ENCODE measurements at places on chromosomes 1 and 21.

DNA sequence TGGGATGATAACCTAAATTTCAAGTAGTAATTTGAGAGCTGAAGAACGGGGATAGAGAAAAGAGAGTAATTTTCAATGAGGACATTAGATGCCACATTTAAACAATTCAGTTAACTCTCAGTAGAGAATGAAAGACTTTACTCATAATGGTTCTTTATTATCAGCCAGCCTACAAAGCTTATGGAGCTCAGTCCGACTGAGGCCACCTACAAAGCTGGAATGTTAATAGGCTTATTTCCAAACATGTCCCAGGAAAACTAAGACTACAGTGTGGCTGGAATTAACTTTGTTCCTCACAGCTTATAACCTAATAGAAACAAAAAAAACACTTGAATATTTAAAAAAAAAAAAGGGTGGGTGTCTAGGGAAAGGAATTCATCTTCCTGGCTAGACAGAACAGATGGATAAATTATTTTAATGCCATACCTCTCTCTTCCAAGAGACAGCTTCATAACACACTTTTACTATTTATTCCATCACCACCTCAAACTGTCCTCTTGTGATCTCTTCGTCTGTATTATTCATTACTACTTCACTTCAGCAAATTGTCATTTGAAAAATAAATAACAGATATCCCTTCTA lies 9.8 kb downstream of the SLC19A2 start:
- no peak for DNase-seq

GRCh38 chr21:37711836-37712568 lies 204.3 kb downstream of the KCNJ6 start:
- DNase-seq = no peak

DNA sequence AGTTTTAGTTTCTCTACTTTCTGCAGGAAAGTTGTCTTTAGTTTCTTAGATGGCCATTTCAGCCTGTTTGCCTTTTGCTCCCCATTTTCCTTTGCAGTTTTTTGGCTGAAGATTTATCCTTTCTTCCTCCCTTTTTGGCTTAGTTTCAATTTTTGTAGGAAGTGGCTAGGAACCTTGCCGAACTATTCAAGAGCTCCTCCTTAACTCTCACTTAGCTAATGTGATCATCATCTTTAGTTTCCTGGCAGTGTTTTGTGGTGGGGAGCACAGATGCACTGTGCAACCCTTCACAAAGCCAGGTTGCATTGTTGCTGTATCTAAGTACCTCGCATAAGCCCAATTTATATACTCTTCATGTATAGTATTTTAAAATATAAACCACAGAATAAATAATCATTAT lies 28.8 kb upstream of the CCDC181 start:
- no peak for DNase-seq

- no peak for DNase-seq
Observed at GRCh38 chr1:235657747-235658526, 8.4 kb upstream of the GNG4 start.

DNA sequence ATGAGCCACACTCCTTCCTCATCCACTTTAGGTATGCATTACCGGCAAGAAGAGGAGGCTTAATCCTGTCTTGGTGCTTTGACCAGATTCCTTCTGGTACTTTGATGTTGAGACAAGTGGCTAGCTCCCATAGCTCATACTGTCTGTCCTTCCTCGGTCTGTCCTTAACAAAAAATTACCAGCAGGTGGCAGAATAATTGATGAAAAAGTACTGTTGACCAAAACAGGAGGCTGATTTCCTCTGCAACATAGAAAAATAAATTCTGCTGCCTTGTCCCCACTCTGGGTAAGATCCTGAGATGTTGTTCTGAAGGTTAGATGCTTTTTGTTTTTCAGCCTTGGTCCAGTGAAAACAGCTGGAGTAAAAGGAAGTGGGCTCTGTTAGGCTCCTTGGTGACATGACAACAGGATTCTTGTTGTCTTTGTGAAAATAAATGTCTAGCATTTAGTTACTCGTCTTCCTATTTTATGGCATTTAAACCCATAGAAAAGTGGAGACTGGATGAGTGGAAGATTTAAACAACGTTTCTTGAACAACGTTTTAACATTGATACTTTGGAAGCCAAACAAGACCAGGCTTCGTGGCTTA lies 11.2 kb upstream of the HJV start:
- DNase-seq = no peak

GRCh38 chr1:10440305-10440704 lies 9.5 kb upstream of the CORT start:
- DNase-seq = no peak

DNA sequence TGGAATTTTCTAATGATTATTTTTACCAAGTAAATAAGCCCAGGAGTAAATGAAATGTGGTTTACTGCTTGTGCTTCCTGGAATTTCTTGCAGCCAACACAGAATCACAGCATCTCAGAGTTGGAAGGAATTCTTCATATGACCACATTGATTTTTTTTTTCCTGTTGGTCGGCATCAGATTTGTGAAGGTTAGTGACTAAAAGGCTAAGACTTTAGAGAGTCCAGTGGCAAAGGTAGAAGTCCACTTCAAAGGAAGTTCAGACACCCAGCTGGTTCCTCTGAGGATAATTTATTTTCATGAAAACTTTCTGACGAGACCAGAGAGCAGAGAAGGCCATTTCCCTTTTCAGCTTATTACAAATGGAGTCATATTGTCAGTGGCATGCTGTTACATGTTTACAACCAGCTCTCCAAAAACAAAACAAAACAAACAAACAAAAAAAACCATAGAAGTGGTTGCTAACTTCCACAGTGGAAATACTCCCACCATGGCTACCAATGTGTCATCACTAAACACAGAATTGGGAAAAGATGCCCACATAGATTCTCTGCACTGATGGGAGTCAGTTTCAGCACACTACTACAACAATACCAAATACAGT lies 77.2 kb upstream of the CDC42BPA start:
- no peak for DNase-seq

DNA sequence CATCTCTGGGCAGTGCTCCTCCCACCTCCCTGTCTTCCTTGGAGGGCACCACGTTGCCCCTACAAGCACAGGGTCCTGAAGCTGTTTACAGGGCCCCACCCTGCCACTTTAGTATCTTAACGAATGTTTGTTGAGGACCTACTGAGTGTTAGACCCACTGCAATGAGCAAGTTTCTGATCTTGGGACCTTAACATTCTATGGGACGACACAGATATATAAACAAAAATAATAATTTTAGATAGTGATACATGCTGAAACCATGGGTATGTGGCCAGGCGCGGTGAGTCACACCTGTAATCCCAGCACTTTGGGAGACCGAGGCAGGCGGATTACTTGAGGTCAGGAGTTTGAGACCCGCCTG lies 10.1 kb downstream of the ENTREP3 start:
- DNase-seq = no peak

DNA sequence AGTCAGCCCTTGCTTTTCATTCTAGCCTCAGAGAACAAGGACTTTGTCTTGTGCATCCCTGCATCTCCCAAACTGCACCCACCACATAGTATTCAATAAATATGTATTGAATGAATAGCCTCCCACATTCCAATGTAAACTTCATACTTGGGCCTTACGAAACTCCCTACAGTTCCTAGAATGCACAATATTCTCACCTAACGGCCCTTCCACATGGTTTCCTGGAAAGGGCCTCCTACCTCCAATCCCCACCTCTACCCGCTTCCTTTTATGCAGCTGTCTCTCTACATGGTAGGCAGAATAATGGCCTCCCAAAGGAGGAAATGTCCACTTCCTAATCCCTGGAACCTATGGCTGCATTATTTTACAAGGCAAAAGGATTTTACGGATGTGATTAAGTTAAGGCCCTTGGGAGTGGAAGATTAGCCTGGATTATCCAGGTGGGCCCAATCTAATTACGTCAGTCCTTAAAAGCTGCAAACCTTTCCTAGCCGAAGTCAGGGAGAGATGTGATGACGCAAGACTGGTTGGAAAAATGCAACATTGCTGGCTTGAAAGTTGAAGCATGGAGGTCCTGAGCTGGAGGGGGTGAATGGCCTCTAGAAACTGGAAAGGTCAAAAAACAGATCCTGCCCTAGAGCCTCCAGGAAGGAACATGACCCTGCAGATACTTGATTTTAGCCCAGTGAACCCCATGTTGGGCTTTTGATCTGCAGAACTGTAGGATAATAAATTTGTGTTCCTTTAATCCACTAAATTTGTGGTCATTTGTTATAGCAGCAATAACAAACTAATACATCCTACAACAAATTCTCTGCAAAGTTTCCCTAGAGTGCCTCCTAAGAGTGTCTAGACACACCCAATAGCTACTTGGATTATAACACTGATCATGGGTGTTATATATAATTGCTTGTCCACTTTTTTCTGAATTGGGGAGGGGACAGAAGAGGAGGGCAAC lies 5.2 kb upstream of the PIK3C2B start:
- DNase-seq = no peak

- no peak for DNase-seq
Observed at GRCh38 chr1:151620286-151620685, 8.4 kb downstream of the SNX27 start.

DNA sequence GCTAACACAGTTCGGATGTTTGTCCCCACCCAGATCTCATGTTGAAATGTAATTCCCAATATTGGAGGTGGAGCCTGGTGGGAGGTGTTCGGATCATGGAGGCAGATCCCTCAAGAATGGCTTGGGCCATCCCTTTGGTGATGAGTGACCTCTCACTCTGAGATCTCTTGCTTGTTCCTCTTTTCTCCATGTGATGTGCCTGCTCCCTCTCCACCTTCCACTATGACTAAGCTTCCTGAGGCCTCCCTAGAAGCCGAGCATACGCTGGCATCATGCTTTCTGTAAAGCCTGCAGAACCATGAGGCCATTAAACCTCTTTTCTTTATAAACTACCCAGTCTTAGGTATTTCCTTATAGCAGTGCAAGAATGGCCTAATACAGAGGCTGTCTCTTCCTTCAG lies 8.1 kb upstream of the PLA2G5 start:
- DNase-seq = no peak

DNA sequence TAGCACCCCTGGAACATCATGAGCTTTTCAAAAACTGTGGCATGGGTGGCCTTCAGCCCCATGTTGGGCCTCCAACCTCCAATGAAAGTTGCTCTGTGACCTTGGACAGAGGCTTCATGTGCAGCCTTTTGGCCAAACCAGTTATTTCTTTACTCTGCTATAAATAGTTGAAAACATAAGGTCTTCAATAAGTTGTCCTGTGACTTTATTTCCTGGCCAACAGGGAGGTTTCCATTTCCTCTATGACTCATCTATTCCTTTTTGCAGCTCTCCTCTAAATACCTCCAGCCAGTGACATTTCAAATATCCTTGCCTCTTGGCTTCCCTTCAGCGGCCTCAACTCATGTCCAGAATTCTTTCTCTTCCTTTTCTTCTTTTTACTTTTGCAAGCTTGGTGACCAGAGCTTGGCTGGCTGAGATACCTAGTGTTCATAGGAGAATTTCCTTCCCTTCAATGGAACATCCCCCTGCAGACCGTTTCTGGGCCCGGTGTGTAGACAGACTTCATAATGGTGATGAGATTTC lies 22.7 kb upstream of the TRIM67 start:
- no peak for DNase-seq

- DNase-seq = no peak
Observed at GRCh38 chr1:230691615-230692014, 22.3 kb downstream of the AGT start.

DNA sequence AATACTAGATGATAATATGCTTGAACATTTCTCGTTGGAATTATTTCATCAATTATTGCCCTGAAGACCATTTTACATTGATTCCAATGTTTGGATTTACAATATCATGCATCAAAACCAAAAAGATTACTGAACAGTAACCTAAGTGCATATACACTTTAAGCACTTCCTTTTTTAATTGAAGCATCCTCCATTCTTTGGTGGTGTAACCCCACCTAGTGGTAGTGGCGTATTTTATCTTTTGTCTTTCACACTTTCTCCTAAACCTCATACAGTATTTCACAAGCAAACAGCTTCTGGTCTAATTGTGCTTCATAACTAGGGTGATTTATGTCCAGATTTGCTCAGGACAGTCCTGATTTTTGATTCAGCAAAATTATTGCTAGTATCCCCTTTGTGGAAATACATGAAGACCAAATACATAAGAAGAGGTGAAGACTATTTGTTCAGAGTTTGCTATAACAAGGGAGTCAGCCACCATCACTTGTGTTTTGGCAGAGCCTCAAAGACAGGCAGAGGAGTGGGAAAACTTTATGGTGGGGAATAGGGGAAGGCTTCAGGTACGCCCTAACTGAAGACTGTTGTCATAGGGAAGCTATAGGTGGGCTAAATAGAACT lies 3.4 kb upstream of the NVL start:
- no peak for DNase-seq

- no peak for DNase-seq
Observed at GRCh38 chr1:187051618-187052232, 223.0 kb downstream of the PLA2G4A start.

DNA sequence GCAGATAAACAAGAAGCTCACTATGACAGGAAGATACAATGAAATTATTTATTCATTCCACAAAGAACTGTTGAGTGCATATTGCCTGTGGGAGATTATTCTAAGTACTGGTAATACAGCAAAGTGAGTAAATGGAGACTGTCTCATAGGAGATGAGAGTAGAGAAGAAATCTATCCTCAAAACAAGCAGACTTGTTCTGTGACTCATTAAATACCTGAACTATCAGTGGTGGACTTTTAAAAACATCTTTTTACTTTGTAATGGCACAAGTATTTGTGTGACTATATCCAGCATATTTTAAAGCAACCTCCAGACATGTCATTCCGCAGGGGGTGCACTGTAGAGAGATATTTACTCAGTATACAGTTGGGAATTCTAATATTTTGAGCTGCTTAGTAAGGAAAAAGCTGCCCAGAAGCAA lies 259.2 kb downstream of the FMN2 start:
- DNase-seq = no peak

DNA sequence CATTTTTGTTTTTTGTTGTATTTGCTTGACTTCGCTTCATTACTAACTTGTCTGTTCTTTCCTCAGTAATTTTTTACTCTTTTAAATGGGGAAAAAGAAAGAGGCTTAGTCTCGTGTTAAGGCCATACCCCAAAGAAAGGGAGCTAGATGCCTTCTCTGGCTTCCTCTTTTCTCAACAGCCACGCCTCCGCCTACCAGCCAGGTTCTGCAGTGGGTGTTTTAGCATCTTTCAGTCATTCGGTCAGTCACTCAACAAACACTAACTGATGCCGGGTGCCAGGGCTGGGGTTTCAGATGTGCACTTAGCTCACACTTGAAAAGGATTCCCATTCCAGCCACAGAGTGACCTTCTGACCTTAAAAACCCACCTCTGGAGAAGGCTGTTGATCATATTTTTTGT lies 46.3 kb upstream of the VAV3 start:
- DNase-seq = no peak

GRCh38 chr21:45470087-45470515 lies 65.1 kb downstream of the COL18A1 start:
- DNase-seq = no peak

GRCh38 chr1:186793582-186793927 lies 35.2 kb upstream of the PLA2G4A start:
- DNase-seq = no peak

DNA sequence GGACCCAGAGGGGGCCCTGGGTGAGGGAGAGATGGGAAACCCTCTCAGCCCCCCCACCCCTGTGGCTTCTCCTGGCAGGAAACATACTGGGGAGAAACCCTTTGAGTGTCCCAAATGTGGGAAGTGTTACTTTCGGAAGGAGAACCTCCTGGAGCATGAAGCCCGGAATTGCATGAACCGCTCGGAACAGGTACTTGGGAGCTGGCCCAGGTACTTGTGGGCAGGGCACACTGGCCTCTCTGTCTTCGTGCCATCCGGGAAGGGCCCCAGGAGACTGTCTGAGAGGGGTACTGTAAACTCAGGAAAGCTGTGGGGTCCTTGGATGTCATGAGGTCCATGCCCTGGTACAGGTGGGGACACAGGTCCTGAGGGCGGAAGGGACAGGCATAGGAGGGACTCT lies 6.0 kb downstream of the ZBTB48 start:
- DNase-seq = no peak

- DNase-seq = no peak
Observed at GRCh38 chr1:214632091-214632490, 29.1 kb downstream of the CENPF start.
